ENCODE measurements at places on chromosomes 1 and 21.
A peak's percentile ranks its signal among the peaks of the same experiment; 100 is the strongest.

- DNase-seq, result peak; percentile 76
Measured at GRCh38 chr21:41932191-41932575, 21.6 kb downstream of the C2CD2 start.

DNA sequence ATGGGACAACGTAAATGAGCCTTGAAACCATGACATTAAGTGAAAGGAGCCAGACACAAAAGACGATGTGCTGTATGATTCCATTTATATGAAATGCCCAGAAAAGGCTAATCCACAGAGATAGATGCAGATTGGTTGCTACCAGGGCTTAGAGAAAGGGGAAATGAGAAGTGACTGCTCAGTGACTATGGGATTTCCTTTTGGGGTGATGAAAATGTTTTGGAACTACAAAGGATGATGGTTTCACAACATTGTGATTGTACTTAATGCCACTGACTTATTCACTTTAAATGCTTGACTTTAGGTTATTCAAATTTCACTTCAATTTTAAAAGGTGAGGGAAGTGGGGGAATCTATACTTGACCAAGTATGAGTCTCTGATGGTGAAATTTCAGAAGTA is 414.3 kb downstream of the SETD4 start:
- no peak for DNase-seq

- no peak for DNase-seq
Measured at GRCh38 chr1:231021540-231022031, 18.5 kb downstream of the FAM89A start.

GRCh38 chr1:162470216-162470615 is 27.4 kb upstream of the UHMK1 start:
- no peak for DNase-seq

GRCh38 chr1:34164771-34165391 is at the start of gene CSMD2:
Gene CSMD2 (minus strand): TSS chr1:34165230. CDS start chr1:34165097, 133 bp downstream.
- DNase-seq, result peak; percentile 74

DNA sequence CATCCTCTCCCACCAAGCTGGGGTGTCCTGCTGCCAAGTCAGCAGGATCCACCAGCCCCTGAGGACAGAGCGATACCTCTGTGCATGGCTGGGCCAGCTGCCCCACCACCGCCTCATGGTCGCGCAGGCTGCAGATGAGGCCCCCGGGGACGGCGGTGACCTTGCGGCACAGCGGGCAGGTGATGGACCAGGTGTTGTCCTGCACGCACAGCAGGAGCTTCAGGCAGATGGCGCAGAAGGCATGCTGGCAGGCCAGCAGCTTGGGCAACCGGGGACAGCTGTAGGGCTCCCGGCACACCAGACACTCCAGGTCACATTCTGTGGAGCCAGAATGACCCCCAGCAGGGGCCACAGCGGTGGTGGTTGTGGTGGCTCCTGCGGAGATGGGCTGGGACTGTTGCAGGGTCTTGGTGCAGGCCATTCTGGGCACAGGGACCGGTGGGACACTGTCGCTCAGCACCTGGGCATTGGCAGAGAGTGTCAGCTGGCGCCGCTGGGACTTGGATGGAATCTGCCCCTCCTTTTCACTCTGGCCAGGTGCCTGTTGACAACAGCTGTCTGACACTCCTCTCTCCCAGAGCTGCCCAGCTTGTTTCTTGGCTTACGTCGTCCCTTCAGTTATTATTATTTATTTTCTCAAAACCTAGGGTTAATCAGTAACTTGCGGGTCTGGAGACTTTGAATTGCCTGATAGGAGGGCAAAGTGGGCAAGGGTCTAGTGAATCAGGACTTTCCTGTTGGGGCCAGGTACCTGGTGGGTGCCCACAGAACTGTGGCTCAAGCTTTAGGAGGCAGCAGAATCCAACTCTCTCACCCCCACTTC is at the start of gene RNF186:
TSS of gene RNF186 (minus strand) at position 603 of the 823 bp plus-strand sequence. CDS start at position 421, 182 bp downstream.
- no peak for DNase-seq

GRCh38 chr1:236558846-236559245 is 35.1 kb downstream of the LGALS8 start:
- no peak for DNase-seq

GRCh38 chr1:19744335-19744743 is 55.4 kb downstream of the TMCO4 start:
- DNase-seq, result peak; percentile 22

DNA sequence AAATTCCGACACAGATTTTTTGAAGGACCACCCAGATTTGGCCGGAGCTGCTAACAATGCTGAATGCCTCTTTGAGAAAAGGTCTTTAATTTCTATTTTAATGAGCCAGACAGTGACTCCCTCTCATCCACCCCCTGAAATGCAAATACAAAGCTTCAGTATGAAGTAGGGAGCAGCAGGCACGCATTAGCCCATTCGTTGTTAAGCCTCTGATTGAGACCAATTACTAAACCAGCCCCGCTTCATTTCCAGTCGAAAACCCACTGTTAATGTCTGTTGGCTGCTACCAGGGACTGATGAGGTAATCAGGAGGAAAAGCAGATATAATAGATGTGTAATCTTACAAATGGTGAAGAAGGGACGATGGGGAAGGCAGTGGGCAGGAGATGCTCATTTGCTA is 4.8 kb upstream of the C8A start:
- DNase-seq, result no peak

GRCh38 chr1:89953929-89954328 is 41.0 kb upstream of the ZNF326 start:
- no peak for DNase-seq

- DNase-seq, result no peak
Measured at GRCh38 chr1:246066573-246066972, 440.5 kb downstream of the SMYD3 start.

- no peak for DNase-seq
Measured at GRCh38 chr1:190453550-190453949, 24.1 kb downstream of the BRINP3 start.

GRCh38 chr1:92168657-92169056 is 49.1 kb upstream of the C1orf146 start:
- DNase-seq, result no peak

DNA sequence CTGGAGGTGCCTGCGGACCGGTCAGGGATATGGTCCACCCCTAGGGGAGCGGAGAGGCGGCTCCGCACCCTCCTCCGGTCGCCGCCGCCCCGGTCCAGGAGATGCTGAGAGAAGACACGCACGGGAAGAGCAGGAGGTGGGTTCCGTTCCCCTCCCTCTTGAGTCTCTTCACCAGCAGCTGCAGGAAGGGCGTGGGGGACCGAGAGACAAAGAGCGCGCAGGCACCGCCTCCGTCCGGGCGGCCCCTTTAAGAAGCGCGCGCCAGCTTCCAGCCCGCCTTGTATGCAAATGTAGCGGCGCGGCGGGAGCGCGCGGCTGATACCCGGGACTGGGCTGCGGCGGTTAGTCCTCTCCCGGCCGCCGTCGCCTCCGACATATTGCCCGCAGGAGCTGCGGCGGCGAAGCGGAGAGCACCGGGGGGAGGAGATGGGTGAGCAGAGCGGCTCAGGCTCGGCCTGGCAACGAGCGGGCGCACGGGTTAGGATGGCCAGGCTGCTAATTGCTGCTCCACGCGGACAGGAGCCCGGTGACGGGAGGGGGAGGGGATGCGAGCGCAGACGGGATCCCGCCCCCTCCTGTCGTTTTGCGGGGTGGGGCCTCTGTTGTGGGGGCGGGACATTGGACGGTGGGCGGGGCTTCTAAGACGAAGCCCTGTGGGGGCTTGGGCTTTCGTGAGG is at the start of gene TMEM39B:
TSS of gene TMEM39B (plus strand) at position 318 of the 677 bp plus-strand sequence. CDS start at position 427, 109 bp downstream.
- peak; percentile 93 for DNase-seq

GRCh38 chr1:155177918-155178281 is 4.3 kb downstream of the TRIM46 start:
- no peak for DNase-seq

DNA sequence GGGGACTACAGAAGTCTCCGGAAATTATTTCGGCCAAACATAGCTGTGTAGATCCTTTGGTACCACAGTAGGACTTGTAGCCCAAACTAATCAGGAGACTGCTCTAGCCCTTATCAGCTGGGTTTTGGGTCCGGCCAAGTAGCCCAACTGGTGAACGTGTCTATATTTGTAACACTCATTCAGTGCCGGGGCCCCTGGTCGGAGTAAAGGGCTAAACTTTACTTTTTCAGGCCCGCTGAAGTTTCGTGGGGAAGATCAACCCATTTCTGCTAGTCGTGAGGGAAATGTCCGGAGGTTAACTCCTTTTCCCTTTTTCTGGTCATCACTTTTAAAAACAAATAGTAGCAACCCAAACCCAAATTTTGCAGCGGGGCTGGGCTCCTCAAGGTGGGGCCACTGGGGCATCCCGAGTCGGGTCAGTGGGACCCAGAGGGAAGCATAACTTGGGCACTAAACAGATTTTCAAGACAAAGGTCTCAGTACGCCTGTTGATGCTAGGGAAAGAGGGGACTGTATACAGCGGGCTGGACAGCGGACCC is 1.7 kb downstream of the LHX9 start:
- DNase-seq, result no peak

DNA sequence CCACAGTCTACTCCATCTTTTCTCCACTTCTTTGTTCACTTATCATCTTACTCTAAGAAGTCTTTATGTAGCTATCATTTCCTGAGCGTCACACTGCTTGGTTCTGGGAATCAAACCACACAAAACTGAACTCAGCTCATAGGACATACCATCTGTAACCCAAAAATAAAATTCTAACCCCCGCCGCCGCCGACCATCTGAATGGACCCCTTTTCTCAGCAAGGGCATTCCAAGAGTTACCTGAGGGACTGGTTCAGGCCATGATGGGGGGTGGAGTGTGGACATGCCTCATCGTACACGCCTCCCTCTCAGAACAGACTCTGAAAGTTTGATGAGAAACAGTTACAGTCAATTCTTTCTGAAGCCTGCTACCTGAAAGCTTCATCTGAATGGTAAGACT is 12.6 kb upstream of the CHI3L2 start:
- no peak for DNase-seq

DNA sequence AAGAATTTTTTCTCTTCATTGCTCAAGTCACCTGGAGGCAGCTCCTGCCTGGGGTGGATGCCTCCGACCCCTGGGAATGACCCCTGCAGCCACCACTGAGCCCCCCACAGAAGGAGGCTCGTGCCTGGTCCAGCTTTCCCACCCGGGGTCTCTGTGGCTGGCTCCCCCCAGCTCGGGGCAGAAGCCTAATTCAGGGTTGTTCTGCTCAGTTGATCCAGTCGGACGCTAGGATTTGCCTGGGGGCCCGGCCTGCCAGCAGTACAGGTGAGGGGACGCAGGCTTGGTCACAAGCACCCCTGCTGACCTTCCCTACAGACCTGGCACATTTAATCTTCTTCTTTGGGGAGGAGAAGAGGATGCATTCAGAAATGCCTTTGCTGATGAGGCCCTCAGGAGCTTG is 53.6 kb upstream of the POFUT2 start:
- DNase-seq, result no peak

GRCh38 chr1:36466370-36467026 is 2.3 kb upstream of the MRPS15 start:
- DNase-seq, result no peak

GRCh38 chr1:147700042-147701006 is 30.0 kb upstream of the ACP6 start:
- peak; percentile 64 for DNase-seq

DNA sequence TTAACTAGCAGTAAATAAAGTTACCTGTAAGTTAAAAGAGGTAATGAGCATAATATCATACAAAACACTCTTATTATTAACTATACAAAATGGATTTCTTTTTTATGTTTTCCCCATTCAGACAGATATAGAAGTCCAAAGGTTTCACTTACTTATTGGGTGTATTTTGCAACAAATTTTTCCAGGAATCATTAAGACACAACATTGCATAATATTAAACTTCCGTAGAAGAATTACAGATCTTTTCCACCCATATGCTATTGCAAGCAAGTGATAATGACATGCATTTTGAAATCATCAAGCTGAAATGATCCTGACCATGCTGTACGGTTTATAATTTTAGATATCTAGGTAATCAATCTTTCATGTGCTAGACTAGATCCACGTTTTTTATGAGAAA is 957.0 kb downstream of the NCAM2 start:
- no peak for DNase-seq

GRCh38 chr21:29676395-29676794 is 263.4 kb downstream of the GRIK1 start:
- no peak for DNase-seq

DNA sequence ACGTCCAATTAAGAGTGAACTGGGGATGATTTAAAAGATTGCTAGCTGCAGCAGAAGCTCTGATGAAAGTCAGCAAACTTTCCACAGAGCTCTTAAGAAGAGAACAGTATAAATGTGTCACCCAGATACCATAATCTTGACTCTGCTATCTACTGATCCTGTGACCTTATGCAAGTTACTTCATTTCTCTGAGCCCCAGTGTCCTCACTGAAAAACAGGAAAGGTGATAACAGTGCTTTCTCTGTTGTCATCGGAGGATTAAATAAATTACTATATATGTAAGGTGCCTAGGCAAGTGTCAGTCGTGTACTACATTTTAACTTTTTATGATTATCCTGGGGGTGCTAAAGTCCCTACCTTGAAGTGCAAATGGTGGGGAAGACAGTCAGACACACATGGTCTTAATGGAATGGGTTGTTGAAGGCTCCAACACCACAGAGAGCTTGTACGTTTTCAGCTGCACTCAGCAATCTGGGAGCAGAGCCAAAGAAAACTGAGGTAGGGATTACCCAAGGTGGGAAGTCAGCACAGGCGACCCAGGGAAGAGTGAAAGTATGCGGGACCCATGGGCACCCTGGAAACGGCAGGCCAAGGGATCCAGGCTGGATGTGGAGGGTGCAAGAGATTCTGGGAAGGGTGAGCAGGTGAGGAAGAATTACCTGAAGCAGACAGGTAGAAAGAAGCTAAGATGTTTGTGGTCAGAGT is 82.8 kb downstream of the DTL start:
- no peak for DNase-seq

DNA sequence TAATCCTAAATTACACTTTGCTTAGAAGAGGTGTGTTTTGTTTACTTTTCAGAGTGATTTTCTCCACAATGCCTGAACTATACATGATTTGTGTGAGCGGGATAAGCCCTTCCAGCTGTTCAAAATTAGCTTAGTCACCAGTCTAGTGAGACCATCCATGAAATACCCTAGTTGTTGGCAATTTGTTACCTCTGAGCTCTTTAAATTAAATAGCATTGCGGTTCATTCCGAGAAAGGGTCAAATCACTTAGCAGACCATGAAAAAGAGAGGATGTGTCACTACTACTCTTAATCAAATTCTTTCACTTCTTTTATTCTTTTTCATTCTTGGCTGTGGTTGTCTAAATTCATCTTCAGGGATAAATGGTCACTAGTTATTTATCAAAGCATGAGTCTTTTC is 11.9 kb upstream of the VAV3 start:
- no peak for DNase-seq

GRCh38 chr1:51516649-51517158 is 2.4 kb downstream of the EPS15 start:
- no peak for DNase-seq

GRCh38 chr1:91768786-91769725 is 116.9 kb downstream of the TGFBR3 start:
- no peak for DNase-seq

DNA sequence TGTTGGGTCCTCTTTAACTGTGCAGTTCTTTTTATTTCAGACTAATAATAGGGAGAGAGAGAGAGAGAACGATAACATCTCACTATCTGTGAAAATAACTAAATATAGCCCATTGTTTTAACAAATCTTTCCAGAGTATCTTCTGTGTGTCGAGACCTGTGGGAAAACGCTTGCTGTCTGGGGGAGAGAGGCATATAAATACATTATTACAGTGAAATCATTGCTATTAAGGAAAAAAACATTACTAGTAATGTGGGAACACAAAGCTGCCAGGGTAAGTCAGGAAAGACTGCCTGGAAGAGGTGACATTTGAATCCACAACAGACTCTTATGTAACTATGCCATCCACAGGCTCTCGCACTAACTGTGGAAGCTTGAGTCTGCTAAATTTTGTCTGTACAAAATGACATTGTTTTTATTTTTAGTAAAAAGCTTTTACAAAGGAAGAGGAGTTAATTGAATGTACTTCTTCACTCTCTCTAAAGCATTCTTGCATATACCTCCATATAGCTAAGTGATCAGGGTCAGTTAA is 59.8 kb upstream of the PGD start:
- DNase-seq, result no peak
